ENCODE measurements at places on chromosomes 4 and X.
A peak's percentile ranks its signal among the peaks of the same experiment; 100 is the strongest.

DNA sequence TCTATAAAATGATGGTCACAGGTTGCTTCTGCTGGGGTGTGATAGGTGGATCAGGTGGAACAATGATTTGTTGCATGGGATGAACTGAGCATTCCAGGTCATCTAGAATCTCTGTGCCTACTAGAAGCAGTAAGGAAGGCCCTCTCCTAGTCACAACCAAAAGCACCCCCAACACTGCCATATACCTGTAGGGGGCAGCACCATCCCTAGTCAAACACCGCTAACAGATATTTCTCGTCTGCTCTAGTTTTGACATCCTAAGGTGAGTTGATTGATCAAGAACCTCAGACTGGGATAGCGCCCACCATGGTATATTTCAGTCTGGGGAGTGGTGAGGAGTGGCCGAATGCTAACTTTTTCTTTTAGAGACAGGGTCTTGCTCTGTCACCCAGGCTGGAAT is 160.2 kb downstream of the NHS start:
- DNase-seq: no peak

DNA sequence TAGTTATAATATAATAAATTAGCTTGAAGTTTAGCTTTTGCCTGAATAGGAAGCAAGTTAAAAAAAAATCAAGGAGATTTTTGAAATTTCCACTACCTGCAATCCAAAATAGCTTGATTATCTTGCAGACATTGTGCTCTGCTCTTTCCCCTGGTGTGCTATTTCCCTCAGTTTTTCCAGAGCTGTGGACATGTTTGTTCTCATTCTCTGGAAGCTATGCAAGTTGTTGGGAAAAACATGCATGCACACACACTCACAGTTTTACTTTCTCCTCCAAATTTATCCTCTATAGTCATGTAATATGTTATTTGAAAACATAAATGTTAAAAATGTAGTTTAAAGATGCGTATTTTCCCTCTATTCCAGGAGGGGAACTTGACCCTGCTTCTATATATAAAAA is 225.8 kb upstream of the ARSJ start:
- no peak for DNase-seq

DNA sequence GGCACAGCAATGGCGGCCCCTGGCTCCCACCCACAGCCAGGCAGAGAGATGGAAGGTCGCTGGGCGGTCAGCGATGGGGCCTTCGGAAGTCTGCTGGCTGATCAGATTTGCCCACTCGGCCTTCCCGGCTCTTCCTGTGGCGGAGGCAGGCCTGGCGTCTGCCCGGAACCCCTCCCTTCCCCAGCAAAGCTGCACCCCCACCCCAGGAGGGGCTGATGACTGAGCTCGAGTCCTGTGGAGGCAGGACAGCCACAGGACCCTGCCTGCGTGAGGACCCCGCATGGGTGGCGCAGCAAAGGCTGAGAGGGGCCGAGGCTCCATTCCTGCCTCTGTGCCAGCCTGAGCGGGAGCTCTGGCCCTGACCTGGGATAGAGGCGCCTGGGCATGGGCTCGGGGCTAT is 34.8 kb downstream of the TACC3 start:
- DNase-seq: no peak

GRCh38 chrX:88397551-88397950 is 349.5 kb upstream of the CPXCR1 start:
- no peak for DNase-seq

DNA sequence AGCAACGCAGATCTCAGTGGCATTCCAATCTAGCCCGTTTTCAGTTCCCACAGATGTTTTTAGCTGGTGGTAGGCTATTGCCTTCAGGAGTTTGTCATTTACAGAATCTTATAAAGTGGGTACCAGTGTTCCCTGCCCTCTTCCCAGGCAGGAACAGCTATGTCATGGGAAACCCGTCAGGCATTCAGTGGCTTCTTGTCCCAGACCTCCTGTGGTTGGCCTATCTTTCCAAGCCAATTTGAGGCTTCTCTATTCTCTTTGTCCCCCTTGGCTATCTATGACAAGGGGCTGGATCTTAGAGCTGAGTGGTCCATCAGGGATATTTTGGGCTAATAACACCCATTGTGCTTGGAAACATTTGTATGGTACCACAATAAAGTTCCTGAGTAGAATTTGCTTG is 33.6 kb upstream of the RPL34 start:
- no peak for DNase-seq

- no peak for DNase-seq
Observed at GRCh38 chr4:101171747-101172146, 175.6 kb downstream of the PPP3CA start.

DNA sequence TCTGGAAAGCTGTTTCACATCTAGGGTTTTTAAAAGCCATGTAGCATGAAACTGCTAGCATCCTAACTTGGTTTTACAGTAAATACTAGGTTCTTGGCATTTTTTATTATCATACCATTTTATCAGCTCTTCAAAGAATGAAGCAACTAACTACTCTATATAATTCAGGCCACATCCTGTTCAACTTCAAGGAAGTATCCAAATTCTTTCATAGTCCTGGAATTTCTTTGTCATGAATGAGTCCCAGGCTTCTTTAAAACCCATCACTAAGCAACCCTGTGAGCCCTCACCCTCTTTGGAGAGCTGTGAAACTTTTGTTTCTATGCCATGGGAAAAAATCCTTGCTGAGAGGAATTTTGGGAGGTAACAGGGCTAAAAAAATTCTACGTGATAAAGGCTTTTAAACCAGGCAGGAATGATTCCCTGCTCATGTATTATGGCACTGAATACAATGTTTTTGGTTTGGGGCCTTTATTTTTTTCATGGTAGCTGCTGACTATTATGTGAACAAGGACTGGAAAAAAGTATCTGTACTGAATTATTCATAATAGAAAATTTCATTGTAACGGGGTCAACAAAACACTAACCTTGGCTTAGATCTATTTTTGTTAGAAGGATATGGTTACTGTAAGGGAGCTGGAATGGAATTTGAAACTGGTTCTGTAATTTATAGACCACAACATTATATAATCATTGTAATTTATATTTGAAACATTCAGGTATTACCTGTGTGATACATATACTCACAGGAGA is 164.9 kb downstream of the DCTD start:
- DNase-seq: no peak

- DNase-seq: no peak
Observed at GRCh38 chr4:43716721-43717395, 731.8 kb downstream of the KCTD8 start.

GRCh38 chr4:170674176-170674575 is 584.4 kb upstream of the AADAT start:
- DNase-seq: no peak

GRCh38 chr4:8326206-8326605 is 56.7 kb downstream of the HTRA3 start:
- no peak for DNase-seq

DNA sequence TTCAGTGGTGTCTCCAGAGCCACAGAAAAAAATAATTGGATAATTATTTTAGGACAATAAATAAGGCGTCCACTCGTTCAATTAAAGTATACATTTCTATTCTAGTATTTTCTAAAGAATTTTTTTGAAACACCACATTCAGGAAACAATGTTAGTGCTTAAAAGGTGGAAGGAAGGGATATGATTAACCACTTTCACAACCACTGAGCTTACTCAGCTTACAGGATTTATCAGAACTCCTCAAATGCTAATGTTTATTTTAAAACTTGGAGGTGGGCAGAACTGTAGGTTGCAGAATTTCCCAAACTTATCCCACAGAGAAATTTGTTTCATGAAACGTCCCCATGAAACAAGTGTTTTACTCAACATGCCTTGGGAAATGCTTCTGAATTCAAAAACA is 54.3 kb upstream of the MAGEB2 start:
- no peak for DNase-seq

DNA sequence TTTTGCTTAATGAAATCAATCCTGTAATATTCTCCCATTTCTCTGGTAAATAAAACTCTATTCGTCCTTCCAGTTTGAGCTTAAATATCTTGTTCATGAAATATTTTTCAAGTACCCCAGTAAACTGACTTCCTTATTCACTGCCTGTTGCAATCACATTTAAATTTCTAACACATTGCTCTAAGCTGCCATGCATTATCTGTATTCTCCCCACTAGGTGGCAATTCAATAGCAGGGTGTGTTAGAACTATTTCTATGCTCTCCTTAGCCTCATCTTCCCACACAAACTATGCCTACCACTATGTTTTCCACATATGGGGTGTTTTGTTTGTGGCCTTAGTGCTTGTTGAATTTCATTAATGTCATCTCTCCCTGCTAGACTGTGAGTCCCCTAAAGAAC is 377.1 kb upstream of the HS3ST1 start:
- DNase-seq: peak; percentile 4

DNA sequence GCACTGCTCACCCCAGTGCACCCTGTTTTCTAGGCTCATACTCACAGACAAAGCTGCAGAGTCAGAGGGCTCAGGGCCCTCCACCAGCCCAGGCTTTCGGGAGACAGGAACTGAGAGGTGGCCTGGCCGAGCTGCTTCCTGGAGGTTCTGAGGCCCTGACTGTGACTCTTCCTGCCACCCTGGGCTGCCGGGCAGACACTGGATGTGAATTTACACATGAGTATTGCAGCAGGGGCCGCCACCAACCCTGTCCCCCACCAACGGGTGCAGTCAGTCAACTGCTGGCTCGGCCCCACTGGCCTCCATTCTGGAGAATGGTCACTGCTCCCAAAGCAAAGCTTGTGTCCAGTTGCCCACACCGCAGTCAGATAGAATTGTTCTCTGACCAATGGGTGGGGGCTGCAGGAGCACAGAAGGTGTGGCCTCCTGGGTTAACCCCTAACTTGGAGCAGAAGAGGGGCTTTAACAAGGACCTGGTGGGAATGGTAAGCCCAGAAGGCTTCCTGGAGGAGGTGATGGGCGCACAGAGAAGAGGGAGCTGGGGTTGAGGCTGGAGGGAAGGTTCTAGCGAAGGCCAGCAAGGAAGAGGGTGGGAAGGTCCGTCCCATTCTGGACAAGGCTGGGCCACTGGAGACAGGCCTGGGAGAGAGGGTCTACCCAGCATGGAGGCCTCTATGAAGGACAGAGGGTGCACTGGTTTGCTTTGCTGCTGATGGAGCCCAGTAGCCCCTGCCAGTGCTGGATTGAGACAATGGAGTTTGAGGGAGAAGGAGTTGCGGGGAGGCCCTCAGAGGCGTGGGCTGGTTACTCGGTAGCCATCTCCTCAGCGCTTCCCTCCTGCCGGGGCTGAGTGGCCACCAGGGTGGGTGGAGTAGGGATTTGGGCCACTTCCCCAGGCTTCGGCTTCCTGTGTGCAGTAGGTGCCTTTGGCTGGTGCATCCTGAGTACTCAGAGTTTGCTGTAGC is 135.3 kb downstream of the CPZ start:
- DNase-seq: no peak

- DNase-seq: no peak
Observed at GRCh38 chr4:82648356-82648755, 86.6 kb upstream of the TMEM150C start.

- DNase-seq: no peak
Observed at GRCh38 chr4:4727536-4727935, 131.9 kb upstream of the MSX1 start.

DNA sequence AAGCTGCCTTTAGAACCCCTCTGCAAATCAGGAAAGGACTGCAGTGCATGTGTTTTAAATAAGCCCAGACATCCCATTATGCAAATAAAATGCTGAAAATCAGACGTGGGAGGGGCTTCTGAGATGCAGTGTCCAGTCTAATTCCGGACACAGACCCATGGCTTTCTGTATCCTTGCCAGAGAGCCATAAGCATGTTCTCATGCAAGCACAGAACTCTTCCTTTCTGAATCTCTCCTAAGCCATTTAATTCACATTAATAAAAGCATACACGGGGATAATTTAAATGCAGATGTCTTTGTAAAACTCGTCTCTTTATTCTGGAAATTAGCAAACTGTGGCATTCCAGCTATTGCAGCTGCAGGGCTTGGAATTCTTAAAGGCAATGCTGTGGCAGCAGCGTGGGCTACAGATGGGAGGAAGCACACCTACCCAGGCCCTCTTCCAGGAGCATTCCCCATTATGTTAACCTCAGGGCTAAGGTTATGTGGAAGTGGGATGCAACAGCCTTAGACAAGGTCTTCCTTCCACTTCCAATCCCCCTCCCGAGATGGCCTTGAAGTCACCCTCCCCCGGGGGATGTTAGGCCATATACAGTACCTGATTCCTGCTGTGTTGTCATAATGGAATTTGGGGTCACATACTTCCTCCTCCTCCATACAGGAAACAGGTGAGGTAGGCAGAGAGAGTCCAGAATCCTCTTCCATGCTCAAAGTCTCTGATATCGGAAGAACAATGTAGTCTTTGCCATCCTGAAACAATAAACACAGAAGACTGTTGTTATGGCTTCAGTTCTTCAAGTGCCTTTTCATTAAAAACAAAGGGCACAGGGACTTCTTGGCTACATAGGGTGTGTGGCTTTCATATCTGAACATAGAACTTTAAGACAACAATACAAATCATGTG is 38.1 kb downstream of the KDR start:
- DNase-seq: no peak

DNA sequence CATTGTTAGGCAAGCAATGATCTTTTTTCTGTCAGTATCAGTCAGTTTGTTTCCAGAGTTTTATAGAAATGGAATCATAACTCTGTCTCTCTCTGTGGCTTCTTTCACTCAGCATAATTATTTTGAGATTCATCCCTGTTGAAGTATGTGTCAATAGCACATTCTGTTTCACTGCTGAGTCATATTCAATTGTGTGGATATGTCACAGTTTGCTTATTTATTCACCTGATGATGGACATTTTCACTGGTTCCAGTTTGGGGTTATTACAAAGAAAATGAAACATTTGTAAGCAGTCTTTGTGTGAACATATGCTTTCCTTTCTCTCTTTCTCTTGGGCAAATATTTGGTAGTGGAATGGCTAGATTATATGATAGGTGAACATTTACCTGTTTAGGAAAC is 10.2 kb upstream of the ZNF718 start:
- no peak for DNase-seq

DNA sequence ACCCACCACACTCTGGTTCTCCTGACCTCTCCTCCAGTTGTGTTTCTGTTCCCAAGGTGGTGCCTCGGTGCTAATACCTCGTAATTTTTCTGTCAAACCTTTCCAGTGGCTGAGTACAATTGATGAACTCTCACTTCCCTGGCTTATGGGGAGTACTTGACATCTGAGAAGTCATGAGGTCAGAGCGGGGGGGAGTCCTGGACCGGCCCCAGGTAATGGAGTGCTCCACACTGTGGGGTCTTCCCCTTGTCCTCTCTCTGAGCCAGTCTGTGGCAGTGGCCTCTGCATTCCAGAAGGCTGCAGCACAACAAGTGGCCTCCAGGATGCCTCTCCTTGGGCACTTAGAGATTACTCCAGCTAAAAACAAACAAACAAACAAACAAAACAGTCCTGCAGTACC is 122.5 kb upstream of the TRIM2 start:
- DNase-seq: no peak

- DNase-seq: no peak
Observed at GRCh38 chr4:151953312-151953711, 192.5 kb upstream of the GATB start.

- DNase-seq: no peak
Observed at GRCh38 chr4:148090503-148091476, 351.4 kb downstream of the NR3C2 start.

DNA sequence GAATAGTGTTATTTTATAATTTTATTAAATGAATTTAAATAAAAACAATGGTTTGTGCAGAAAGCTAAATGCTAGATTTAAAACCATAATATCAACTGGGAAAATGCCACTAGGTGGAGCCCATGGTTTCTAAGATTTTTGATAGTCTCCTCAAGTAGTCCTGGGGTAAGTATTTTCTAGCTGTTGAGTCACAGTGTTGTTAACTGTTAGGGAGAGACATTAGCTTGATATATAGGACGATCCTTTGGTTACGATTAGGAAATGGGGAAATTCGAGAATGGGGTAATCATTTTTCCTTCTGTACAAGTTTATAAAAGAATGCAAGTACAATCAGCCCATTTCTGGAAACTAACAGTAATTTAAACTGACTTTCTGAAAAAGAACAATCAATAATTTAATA is 378.4 kb downstream of the ANKRD50 start:
- no peak for DNase-seq

Data from SW 1271 (cell line).